DMS153 (cell line): ENCODE measurements at places on chromosomes 6 and 20.

DNA sequence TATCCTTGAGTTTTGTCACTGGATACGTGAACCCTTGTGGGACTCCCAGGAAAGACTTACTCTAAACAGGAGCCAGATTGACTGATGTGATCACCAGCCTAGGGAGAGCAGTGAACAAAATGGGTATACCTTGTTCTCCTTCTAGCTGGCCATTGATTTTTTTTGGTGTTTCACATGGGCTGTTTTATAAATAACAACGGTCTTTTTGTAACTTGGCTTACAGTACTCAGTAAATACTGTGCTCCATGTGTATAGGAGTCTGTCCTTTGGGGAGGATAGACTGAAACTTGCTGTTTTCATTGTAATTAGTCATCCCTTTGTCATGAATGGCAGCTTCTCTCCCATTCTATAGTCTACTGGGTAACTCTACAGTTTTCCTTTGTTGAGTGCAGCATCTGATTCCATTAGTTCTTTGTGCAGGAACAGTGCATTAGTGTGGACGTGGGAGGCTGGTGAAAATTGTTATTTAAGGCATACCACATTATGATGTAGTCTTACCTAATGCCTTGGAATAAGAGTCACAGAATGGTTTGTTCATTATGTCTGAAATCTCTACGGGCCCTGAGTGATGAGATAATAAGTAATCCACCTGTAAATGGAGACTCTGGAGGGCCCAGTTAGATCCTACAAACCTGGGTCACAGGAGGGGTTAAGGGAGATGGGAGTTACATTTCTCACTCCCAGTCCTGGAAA is 89.5 kb downstream of the TIAM2 start:
- DNase-seq = no peak

- DNase-seq = no peak
Measured at GRCh38 chr20:22814471-22815205, 220.5 kb upstream of the SSTR4 start.

GRCh38 chr20:24942679-24943078 is 6.4 kb upstream of the CST7 start:
- no peak for DNase-seq

DNA sequence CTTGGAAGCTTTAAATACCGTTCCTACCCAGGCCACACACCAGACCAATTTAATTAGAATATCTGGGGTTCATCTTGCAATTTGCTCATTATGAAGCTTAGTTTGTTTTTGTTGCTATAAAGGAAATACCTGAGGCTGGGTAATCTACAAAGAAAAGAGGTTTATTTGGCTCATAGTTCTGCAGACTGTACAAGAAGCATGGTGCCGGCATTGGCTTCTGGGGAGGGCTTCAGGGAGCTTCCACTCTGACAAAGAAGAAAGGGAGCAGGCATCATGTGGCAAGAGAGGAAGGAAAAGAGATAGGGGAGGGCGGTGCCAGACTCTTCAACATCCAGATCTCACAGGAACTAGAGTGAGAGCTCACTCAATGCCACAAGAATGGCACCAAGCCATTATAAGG is 73.6 kb downstream of the RNF182 start:
- no peak for DNase-seq

- DNase-seq = no peak
Measured at GRCh38 chr20:43235998-43236397, 46.3 kb upstream of the PTPRT start.

DNA sequence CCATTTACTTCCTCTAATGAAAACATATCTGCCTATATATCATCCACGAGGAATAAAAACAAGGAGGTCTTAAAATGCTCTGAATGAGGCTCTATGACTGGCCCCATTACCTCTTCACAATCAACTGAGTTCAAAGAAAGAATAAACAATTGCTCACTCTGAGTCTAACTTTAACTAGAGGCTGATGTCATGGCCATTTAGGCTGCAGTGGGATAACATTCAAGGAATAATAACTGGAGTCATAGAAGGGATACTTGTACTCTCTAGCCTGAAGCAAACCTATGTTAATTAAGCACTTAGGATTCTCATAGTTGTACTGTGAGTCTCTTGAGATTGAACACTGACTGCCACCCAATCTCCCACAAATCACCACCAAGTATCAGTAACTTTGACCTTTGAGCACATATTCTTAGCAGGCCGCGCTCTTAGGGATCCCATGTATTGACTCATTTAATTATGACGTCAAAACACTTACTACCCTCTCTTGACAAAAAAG is 70.2 kb downstream of the PERP start:
- peak; percentile 27 for DNase-seq

DNA sequence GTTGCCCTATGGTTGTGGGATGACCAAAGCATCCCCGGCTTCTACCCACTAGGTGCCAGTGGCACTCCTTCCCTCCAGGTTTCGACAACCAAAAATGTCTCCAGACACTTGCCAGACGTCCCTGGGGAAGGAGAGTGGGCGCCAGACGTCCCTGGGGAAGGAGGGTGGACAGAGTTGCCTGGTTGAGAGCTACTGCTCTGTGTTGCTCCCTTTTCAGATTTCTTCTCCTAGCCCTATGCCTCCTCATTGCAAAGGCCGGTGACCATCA is 13.1 kb downstream of the LRRC73 start:
- no peak for DNase-seq

DNA sequence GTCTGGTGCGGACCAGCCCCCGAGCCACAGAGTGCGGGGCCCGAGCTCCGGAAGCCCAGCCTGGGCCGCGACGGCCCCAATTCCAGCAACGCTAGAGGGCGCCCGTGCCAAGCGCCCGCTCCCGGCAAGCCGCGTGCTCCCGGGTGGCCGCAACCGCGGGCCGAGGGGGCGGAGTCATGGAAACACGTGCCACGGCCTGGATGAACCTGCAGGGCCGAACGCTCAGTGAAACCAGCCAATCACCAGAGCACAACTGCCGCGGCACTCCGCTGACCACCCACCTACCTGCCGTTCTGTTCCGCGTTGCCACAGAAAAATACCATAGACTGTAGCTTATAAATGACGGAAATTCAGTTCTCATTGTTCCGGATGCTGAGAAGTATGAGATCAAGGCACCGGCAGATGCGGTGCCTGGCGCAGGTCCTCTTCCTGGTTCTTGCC is 85.7 kb upstream of the FOXC1 start:
- no peak for DNase-seq

- no peak for DNase-seq
Measured at GRCh38 chr20:56392881-56393482, 537 bp downstream of the CSTF1 start.

- DNase-seq = no peak
Measured at GRCh38 chr20:539191-539590, 4.4 kb downstream of the CSNK2A1 start.
